ENCODE measurements at places on chromosomes 12 and 14.

- peak; percentile 48 for DNase-seq
Measured at GRCh38 chr14:70567791-70568190, 32.7 kb downstream of the MED6 start.

DNA sequence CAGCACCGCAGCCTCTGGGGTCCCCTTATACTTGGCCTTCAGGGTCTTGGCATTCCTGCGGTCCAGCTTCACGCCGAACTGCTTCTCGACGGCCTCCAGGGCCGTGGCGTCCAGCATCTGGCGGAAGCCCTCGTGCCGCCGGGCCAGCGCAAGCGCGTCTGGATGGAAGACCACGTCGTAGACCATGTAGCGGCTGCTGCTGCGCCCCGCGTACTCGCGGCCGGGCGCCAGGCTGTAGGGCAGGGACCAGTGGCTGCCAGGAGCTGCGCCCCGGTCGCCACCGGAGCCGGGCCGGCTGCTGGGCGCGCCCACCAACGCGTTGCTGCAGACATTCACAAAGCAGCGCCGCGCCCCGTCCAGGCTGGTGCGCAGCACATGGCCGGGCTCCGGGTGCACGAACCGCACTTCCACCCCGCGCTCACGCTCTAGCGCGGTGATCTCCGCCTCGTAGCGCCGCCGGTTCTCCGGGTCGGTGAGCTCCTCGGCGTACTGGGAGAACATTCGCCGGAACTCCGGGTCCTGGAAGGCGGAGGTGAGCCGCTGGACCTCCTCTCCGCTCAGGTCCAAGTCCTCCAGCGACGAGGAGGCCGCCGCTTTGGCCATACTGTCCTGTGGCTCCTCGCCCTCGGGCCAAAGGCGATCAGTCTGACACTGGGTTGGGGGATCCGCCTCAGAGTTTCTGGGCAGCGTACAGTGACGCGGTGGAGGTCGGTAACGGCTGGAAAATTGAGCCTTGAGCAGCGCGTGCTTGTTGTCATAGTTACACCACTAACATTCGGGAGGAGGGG is at the start of gene DNAAF2:
Gene DNAAF2 (minus strand): TSS at position 698 of the 788 bp plus-strand sequence. CDS start 95 bp downstream, at position 603.
- DNase-seq, result peak; percentile 36

GRCh38 chr14:96503306-96503679 is 1.1 kb downstream of the PAPOLA start:
- DNase-seq, result no peak

DNA sequence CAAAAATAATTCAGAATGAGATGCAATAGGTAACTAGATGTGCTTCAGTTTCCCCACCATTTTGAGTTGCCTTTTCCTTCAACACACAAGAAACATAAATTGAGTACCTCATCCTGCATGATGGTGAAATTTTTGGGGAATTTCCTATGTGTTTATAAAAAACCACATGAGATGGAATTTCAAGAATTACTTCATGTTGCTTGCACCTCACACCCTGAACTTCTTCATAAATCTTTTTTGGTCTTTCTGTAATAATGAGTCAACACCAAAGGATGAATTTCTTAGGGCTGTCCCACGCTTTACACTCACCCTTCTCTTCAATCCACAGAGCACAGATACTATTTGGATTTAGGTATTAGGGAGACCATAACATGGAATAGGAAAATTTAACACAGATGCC is 22.6 kb upstream of the LUM start:
- DNase-seq, result no peak

GRCh38 chr14:74846968-74847665 is 28.8 kb downstream of the PROX2 start:
- no peak for DNase-seq

DNA sequence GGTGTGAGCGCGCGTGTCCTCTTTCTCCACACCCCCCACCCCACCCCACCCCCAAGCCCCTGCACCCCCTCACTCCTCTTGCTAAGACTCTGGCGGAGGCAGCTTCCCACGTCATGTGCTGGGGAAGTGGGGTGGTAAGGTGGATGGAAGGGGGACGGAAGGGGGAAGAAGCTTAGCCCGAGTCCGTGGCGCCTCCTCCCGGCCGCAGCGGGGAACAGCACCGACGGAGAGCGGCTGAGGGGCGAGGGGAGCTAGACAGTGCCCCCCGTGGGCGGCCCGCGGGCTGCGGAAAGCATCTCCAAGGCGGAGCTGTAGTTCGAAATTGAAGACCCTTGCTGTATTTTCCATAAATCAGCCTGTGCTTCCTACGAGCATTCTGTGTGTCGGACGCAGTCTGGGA is 588 bp upstream of the GRIN2B start:
- no peak for DNase-seq

DNA sequence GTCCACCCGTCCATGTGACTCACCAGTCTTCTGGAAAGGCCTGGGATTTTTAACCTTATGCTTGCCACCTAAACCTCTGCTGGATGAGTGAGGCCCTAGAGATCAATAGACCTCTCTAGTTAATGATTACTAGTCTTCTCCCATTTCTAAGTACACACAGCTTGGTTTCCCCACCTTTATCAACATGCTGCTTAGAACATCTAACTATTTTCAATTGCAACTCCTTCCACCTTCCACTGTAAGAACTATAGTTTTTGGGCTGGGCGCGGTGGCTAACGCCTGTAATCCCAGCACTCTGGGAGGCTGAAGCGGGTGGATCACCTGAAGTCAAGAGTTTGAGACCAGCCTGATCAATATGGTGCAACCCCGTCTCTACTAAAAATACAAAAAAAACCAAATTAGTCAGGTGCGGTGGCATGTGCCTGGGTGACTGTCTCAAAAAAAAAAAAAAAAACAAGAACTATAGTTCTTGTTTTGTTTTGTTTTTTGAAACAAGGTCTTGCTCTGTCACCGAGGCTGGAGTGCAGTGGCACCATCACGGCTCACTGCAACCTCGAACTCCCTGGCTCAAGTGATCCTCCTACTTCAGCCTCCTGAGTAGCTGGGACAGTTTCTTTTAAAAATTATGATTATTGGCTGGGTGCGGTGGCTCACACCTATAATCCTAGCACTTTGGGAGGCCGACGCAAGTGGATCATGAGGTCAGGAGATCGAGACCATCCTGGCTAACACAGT is 18.7 kb upstream of the MDM2 start:
- no peak for DNase-seq

GRCh38 chr14:45757655-45758054 is 504.7 kb upstream of the MIS18BP1 start:
- DNase-seq, result no peak

- no peak for DNase-seq
Measured at GRCh38 chr12:49108958-49109404, 1.7 kb downstream of the LMBR1L start.

DNA sequence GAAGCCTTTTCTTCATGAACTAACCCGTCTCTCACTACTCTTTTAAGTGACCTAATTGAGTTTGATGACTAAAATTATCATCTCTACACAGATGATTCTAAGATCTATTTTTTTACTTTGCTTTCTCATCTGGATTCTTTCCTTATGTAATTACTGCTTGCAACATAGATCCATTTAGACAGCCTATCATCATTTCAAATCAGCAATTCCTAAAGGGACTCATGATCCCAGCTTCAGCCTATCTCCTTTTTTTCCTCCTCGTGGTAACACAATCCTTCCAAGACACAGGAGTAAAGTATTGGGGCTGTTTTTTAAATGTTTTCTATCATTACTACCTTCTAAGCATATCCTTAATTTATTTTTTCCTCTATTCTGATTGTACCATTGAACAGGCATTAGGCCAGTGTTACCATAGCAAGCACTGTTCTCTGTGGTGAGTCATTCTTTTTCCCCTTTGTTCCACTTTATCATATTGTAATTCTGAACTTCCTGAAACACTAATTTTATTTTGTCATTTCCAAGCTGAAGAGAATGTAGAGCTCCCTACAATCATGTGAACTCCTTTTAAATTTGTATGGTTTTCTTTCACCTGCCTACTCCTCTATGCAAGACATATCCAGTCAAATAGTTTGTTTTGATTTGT is 190.4 kb upstream of the FAR2 start:
- no peak for DNase-seq

DNA sequence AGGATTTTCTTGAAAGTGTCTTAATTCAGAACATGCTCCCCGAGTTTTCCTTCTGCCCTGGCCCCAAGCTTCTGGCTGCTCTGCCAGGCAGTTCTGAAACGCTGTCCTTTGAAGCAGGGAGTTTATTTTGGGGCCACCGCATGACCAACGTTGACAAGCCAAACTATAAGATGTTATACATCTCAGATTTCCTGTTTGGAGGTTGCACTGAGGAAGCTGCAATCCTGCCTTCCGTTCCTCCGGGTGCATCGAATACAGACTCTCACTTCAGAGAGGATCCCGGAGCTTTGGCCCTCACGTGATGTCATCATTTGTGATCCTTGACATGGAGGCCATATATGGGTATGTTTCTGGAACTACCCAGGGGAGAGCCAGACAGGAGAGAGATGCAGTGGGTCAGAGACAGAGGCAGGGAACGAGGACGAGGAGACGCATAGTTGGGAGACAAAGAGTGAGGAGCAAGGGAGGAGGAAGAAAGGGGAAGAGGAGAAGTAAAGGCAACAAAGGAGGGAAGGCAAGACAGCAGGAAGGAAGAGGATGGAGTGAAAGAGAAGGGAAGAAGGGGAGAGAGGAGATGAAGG is at the start of gene ASB2:
Gene ASB2 (minus strand): TSS at position 94 of the 581 bp plus-strand sequence. CDS start 12,031 bp downstream, outside the sequence.
- DNase-seq, result no peak

DNA sequence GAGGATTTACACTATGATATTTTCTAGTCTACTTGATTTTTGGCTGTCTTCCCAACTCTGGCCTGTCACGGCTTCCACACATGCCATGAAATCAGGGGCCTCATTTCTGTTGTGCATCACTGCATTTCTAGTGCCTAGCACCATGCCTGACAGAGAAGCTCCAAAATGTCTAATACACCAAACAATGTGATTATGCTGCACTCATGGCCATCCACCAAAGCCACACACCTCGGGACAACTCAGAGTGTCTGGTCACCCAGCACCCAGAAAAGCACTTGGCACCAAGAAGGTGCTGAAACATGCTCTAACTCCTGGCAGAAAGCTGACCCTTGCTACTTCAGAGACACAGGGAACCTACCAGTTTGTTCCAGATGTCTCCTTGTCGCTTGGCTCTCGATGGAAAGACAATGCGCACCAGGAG is 11.3 kb downstream of the GCN1 start:
- no peak for DNase-seq

- no peak for DNase-seq
Measured at GRCh38 chr14:69354383-69355153, 43.5 kb downstream of the ERH start.

- DNase-seq, result no peak
Measured at GRCh38 chr12:92425165-92425564, 277.6 kb upstream of the PLEKHG7 start.

- no peak for DNase-seq
Measured at GRCh38 chr14:98984719-98985041, 287.3 kb downstream of the BCL11B start.

- no peak for DNase-seq
Measured at GRCh38 chr12:132850291-132850690, 21.6 kb upstream of the GOLGA3 start.

- DNase-seq, result no peak
Measured at GRCh38 chr14:80615831-80616230, 325.7 kb downstream of the CEP128 start.

- no peak for DNase-seq
Measured at GRCh38 chr14:69711065-69711464, 55.9 kb upstream of the SRSF5 start.

GRCh38 chr14:66507181-66507721 is 696 bp upstream of the GPHN start:
- peak; percentile 82 for DNase-seq

- no peak for DNase-seq
Measured at GRCh38 chr12:126114441-126114840, 1049.2 kb downstream of the AACS start.

DNA sequence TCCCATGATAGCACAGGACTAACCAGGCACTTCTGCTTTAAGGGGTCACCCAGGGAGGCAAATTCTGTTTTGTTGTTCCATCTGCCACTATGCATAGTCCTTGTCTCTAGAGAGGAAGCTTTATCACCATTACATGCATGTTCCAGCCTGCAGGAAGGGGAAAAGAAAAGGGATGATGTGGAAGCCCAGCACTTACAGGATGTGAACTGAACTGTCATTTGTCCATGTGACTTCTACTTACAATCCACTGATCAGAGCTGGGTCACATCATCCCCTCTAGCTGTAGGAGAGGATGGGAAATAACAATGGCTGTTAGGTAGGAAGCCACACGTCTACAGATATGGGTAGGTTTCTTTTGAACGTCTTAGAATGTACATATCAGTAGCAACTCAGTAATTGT is 203.1 kb downstream of the PTPRO start:
- DNase-seq, result no peak

DNA sequence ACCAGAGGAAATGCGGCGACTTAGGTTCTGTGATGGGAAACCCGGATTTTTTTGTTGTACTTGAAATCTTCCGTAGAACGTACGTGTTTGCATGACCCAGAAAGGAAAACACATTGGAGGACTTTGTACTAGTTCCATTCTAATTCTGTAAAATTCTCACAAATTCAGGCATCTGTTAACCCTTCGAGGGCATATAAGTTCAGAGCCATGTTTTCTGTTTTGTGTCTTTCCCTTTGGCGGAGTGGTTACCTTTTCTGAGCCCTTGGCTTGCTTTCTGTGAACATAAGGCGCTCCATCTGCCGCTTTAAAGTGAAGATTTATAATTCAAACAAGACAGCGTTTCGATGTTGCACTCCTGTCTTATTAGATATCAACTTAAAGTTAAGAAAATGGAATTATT is 34.2 kb downstream of the BICD1 start:
- DNase-seq, result no peak

DNA sequence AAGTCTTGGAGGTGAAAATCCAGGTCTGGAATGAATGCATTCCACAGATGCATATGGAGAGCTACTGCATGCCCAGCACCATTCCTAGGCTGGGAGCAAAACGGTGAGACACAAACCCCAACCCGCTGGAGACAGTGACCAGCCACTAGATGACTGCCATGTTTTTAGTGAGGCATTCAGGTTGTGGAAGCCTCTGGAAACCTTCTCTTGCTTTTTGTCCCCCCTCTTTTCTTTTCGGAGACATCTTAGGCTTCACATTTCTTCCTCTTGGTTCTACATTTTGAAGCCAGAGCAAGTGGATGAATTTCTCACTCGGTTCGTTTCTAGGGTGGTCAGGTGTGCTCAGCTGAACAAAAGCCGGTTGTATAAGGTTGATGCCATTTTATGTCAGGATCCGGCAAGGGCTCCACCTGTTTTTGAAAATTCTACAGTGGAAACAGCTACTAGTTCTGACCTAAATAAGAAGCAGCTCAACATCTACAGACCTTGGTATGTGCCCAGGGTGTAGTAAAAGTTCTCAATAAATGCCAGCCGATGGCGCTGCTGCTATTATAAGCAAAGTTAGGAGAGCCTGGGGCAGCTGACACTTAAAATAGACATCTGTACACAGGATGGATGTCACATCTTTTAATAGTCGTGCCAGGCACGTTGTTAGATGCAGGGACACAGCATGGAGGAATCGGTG is 1.8 kb upstream of the ZNF839 start:
- no peak for DNase-seq

All from HTR-8/SVneo (cell line).